ENCODE measurements at places on chromosomes 3 and 15.
A peak's percentile ranks its signal among the peaks of the same experiment; 100 is the strongest.

- no peak for DNase-seq
These were observed 27.1 kb upstream of the AP4E1 start for GRCh38 chr15:50881121-50882048.

GRCh38 chr15:49686599-49686998 is 65.8 kb downstream of the DTWD1 start:
- DNase-seq = no peak

DNA sequence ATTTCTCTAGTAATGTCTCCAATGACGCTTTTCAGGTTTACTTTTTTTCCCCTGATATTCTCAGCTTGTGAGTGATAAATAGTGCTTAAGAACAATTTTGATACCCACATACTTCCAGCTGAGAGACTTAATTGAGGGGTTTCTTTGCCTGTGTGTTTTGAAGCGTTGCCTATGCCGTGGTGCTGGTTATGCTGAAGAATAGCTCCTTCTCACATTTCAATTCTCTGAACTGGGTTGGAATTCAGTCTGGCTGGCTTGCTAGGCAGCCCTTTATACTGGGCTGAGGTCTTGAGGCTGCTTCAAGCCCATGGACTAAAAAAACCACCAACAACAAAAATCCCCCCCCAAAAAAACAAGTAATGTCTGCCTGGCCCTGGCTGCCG is 87.4 kb downstream of the CHST2 start:
- no peak for DNase-seq

GRCh38 chr3:190359813-190360212 is 28.1 kb upstream of the CLDN16 start:
- no peak for DNase-seq

DNA sequence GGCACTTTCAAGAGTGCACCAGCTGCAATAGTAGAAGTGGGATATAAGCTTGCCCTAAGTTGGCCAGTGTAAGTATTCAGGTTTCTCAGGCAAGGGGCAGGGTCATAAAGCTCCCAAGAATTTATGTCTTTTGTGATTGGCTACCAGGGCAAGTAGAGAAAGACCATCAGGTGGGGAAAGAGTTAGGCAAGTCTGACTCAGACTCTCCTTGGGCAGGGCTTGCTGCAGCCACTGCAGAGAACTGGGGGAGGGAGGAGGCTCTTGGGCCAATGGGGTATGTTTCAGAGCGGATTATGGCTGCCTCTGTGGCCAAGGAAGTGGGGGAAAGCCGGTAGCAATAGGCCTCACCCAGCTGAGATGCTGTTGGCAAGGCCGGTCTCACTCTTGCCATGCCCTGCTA is 44.6 kb upstream of the SLC25A36 start:
- no peak for DNase-seq

GRCh38 chr3:64352639-64352992 is 127.3 kb upstream of the PRICKLE2 start:
- no peak for DNase-seq

GRCh38 chr3:57133157-57133556 is 32.0 kb downstream of the IL17RD start:
- DNase-seq = no peak

DNA sequence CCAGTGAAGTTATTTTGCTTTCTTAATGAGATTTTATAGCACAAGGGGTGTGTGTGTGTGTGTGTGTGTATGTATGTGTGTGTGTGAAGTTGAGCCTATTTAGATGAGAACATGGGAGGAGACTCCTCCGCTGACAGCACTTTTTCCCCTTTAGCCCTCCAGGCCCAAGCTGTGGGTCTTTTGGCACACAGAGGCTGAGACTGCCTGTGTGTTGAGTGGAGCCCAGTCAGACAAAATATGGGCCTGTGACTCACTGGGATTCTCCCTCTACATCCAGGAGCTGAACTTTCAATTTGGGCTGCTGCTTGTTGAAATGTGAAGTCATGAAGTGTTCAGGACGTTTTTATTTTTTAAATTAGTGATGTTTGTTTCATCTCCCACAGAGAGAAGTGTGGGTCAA is 108.0 kb downstream of the MFSD1 start:
- no peak for DNase-seq

DNA sequence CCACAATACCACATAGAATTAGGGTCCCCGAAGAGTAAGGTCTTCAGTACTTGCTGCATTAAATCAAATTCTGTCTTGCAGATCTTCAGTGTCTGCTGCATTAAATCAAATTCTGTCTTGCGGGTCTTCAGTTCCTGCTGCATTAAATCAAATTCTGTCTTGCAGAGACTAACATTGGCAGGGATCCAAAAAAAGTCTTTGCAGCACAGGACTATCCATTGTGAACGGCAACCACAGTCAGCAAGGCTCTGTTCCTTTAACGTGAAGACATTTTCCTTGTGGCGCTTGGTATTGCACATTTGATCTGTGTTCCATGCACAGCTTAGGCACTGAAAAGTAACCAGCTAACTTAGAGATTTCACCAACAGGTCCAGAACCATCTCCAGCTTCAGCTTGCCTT is 46.8 kb upstream of the POMGNT2 start:
- no peak for DNase-seq

GRCh38 chr3:47098910-47099309 is 65.0 kb downstream of the SETD2 start:
- no peak for DNase-seq

- no peak for DNase-seq
These were observed at the start of gene PLIN1 for GRCh38 chr15:89679212-89679611. Gene PLIN1 (minus strand): TSS chr15:89679367. CDS start chr15:89677489, 1,878 bp downstream.

GRCh38 chr3:132293251-132293650 is 24.0 kb upstream of the ACP3 start:
- no peak for DNase-seq

- DNase-seq = no peak
These were observed 125.4 kb upstream of the CCDC54 start for GRCh38 chr3:107251819-107252218.

- DNase-seq = no peak
These were observed 97.0 kb upstream of the SNRPN start for GRCh38 chr15:24857763-24858162.

DNA sequence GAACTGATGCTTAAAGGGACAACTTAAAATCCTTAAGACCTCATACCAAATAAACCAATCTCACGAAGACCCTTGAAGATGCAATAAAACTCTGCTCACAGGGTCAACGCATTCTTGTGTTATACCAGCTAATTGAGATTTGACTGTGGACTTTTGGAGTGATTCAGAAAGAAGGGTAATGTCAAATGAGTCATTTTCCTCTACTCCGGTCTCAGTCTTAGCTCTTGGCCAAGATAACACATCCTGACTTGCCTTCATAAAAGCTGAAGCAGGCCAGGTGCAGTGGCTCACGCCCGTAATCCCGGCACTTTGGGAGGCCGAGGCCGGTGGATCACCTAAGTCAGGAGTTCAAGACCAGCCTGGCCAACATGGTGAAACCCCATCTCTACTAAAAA is 3.8 kb downstream of the PKM start:
- no peak for DNase-seq

DNA sequence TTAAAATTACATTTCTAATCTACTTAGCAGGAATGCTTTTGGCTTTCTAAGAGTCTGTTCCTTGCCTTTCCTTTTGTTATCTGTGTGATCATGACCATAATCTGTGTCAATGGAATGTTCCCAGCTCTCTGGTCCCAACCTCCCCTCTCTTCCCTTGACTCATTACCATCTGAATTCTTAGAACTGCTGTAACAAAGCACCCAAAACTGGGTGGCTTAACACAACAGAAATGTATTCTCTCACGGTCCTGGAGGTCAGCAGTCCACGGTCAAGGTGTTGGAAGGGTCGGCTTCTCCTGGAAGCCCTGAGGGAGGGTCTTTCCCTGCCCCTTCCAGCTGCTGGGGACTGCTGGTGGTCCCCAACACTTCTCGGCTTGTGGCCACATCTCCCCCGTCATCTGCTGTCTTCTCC is 81.1 kb downstream of the LRRK1 start:
- DNase-seq = no peak

GRCh38 chr3:134503266-134503665 is 17.4 kb downstream of the CEP63 start:
- no peak for DNase-seq

- DNase-seq = no peak
These were observed 61.3 kb upstream of the CMTM8 start for GRCh38 chr3:32176989-32177701.

- no peak for DNase-seq
These were observed 76.3 kb downstream of the SMAD6 start for GRCh38 chr15:66778314-66778665.

DNA sequence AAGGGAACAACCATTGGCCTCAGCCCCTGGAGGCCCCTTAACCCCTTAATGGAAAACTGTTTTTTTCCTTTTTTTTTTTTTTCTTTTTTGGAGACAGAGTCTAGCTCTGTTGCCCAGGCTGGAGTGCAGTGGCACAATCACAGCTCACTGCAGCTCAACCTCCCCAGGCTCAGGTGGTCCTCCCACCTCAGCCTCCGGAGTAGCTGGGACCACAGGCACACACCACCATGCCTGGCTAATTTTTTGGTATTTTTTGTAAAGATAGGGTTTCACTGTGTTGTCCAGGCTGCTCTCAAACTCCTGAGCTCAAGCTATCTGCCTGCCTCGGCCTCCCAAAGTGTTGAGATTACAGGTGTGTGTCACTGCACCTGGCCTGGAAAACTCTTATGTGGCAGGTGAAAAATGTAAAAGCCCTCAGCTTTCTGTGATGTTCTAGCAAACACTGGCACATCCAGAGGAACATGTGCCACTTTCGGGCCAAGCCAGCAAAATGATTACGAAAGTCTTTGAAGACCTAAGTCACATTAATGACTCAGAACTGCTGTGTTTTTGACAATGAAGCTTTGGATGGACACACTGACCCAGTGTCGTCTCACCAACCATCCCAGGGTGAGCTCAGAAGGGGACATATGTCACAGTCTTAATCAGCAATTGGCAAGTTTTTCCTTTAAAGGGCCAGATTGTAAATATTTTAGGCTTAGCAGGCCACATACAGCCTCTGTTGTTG is 189.3 kb upstream of the TPM1 start:
- DNase-seq = no peak

GRCh38 chr3:190862209-190863118 is at the start of gene GMNC:
Gene GMNC (minus strand): TSS chr3:190862694. CDS start chr3:190862615, 79 bp downstream.
- DNase-seq = peak; percentile 46

DNA sequence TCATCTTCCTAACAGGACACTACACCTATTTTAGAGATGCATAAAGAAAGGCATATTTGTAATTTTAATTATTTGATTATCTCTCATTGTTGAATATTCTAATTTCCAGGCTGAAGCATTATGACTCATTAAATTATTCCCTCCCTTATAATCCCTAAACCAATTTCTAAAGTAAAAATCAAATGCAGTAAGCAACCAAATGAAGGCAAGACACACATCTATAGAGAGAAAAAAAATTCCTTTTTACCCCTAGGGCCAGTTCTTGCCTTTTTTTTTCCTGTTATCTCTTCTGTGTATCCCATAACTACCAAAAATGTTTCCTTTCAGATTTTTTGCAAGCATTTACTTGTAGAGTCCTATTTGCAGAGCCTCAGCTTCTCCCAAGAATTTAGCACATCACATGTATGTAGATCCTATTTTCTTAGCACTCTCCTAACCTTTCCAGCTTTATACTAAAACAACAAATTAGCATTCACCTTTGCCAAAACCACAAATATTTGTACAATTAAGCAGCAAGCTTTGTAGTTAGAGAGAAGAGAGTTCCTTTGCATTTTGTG is 177.9 kb downstream of the SATB1 start:
- DNase-seq = no peak

DNA sequence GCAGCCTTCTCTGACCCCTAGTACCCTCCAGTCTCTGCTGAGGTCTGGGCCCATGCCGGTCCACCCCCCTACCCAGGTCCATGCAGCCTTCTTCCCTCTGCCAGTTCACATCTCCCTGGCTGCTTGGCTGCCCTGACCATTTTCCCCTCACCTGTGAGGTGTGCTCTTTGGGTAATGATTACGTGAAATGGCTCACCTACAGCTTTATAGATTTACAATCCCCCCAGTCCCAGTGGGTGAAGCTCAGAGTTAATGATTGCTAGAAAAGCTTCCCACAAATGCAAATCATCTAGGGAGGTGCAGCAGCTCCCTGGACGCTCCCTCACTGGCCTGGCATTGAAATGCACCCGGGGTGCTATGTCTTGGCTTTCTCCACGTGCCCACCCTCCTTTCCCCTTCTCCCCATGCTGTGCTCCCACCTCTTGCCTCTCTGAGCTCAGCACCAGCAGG is 18.7 kb downstream of the PAQR5 start:
- no peak for DNase-seq

DNA sequence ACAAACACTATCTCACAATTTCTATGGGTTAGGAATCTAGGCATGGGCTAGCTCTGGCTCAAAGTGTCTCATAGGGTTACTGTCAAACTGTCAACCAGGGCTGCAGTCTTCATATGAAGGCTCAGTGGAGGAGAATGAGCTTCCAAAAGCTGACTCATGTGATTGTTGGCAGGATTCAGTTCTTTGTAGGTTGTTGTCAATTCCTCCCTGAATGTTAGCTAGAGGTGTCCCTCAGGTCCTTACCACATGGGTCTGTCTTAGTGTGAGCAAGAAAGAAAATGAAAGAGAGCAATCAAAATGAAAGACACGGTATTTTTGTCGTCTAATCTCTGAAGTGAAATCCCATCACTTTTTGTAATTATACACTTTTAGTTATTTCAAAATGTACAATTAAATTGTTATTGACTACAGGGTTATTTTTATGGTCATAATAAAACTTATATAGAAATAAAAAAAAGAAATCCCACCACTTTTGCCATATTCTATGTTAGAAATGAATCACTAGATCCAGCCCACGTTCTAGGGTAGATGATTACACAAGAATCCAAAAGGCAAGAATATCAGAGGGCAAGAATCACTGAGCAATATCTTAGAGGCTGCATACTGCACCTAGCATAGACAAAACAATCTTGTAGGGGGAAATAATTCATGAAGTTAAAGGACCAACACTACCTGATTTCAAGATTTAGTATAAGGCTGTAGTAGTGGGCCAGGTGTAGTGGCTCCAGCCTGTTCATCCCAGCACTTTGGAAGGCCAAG is 8.4 kb downstream of the ACSBG1 start:
- no peak for DNase-seq

GRCh38 chr3:169940470-169941181 is 26.0 kb upstream of the SEC62 start:
- no peak for DNase-seq

- DNase-seq = no peak
These were observed 163.4 kb downstream of the ALDH1A2 start for GRCh38 chr15:57902155-57902554.

- no peak for DNase-seq
These were observed 256.9 kb downstream of the SQOR start for GRCh38 chr15:45891766-45892165.

- DNase-seq = peak; percentile 74
These were observed 333.9 kb downstream of the TIGIT start for GRCh38 chr3:114627770-114628169.

- no peak for DNase-seq
These were observed 142.7 kb downstream of the GADL1 start for GRCh38 chr3:30751610-30752299.

- DNase-seq = no peak
These were observed 54.0 kb downstream of the NR1D2 start for GRCh38 chr3:23999012-23999641.

DNA sequence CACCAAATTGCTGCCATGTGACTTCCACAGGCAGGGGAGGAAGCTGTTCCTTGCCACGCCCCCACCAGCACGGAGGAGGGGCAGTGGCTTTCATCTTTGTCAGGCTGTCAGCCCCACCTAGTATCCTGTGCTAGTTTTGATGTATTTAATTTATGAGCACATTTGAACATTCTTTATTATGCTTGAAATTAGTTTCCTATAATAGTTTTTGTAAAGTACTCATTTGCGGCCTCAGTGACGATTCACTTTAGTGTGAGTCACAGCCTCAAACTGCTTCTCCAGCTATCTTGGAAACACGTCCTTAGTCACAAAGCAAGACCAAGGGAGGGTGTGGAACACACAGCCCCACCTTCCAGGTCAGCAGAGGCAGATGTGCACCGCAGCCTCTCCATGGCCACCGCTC is 239.9 kb upstream of the ATP10A start:
- no peak for DNase-seq

Data from ascending aorta (tissue), 2 donors.